ENCODE measurements at places on chromosomes 12 and 14. TPM values are rescaled to one million over a fixed set of nuclear protein-coding genes. Genes with fewer than 3 reads are reported as not detected.

- DNase-seq: no peak
These were observed 234.7 kb downstream of the BTG1 start for GRCh38 chr12:91910871-91911388.

GRCh38 chr14:105069522-105069870, 4.3 kb upstream of the GPR132 start:
- no peak for DNase-seq

GRCh38 chr12:1566449-1567135, 27.8 kb downstream of the FBXL14 start:
- no peak for DNase-seq

DNA sequence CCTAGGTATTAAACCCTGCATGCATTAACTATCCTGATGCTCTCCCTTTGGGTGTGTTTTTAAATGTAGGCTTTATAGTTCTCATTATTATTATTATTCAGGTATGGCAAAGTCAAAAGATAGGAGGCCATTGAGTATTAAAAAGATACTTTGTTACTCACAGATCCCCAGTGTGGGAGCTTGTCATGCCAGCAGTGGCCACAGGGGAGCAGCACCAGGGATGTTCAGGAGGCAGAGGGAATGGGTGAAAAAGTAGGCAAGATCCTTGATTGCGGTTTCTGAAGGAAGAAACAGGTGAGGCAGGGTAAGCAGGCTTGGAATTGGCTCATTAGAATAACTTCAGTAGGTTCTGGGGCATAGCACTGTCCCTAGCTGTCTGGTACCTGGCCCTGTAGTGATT, 382.2 kb downstream of the MED13L start:
- no peak for DNase-seq

DNA sequence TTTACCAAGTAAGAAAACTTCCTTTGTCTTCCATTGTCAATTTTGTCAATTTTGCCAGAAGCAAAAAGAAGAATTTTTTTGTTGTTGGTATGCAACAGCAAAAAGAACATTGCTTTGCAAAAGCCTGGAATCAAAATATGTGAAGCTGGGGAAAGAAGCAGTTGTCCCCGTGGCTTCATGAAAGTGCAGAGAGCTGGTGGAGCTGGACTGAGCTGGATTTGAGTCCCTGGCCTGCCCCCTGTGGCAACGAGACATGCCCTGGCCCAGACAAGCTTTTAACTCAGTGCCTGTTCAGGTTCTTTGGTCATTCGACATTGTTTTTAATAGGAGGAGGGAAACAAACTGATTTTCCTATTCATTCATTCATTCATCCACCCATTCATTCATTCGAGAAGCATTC, 70.3 kb downstream of the SLC15A4 start:
- no peak for DNase-seq

GRCh38 chr12:121524196-121524916, 56.5 kb downstream of the KDM2B start:
- DNase-seq: no peak

DNA sequence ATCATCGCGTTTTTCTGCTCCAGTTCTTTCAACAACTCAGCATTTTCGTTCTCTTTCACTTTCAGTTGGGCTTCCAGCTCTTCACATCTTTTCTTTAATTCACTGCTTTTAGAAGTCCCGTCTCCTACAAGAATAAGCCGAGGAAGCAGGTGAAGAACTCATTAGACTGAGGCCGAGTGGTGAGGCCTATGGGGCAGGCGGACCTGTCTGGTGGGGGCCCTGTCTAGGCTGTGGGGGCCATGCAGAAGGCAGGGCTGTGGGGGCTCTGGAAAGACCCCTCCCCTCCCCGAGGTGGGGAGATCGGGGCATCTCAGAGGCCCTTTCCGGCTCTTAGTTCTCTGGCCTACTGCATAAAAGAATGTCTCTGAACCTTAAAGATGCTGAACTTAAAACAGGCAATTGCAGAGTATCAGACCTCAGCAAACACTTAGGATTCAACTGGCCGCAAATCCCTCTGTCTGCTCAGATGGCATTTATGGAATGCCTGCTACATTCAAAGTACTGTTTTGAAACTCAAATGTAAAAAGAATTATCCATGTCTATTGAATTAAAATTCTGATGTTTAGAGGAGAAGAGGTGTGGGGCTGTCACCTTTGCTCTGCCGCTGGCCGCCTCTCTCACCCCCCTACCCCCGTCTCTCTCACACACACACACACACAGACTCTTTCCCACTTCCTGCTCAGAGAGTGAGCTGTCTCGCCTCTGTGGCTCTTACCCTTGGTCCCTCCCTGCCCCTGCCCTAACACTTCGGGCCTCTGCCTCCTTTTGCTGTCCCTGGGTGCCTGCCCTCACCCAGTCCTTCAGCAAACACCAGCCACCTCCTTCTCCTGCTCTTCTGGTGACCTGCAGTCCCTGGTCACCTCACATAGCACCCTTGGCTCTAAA, 34.7 kb downstream of the CCDC92 start:
- DNase-seq: no peak

Gene PTPRO
- not detected for total RNA-seq

Gene C12orf50
- not detected for total RNA-seq

Gene PIK3C2G
- total RNA-seq: not detected

Gene TPPP2
- total RNA-seq: 0.58 TPM

Gene ASB2
- 0.46 TPM for total RNA-seq

Gene TMPO
- 167 TPM for total RNA-seq
